ENCODE measurements at places on chromosomes 1 and 21.

GRCh38 chr1:81894867-81895266, 94.1 kb downstream of the ADGRL2 start:
- DNase-seq, result no peak

DNA sequence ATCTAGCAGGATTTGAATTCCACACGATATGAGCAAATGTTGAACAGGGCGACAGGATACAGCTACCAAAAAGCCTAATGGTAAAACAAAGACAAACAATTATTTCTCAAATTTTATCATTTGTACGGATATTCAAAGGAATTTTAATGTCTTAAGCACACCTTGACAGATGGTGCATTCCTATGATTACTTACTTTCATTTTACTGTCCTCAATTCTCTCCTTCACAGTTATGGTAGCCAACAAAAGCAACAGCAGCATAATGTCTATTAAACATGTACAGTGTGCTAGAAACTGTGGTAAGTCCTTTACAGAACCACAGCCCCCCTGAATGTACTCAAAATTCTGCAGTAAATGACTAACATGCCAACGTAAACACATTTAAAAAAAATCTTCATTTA, 365.8 kb downstream of the SMYD3 start:
- no peak for DNase-seq

- no peak for DNase-seq
Measured at GRCh38 chr21:17466166-17466565, 46.7 kb upstream of the CXADR start.

- no peak for DNase-seq
Measured at GRCh38 chr1:202665417-202665816, 44.8 kb downstream of the SYT2 start.

DNA sequence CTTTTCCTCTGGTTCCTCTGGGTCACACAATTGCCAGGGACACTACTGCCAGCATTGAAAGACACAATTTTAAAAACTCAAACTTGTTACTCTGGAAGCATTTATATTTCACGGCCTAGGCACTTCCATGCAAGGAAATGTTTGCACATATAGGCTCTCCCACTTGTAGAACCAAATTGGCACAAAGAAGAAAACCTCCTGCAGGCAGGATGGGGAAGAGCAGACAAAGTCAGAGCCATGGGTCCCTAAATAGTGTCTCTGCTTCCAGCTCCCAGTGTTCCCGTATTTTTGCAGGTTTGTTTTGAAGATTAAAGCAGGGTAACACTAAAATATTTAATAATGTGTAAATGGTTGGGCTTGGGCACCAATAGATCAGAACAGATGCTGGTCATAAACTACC, 19.0 kb upstream of the ADGRL2 start:
- no peak for DNase-seq

GRCh38 chr1:177490786-177491185, 320.0 kb downstream of the BRINP2 start:
- no peak for DNase-seq

GRCh38 chr21:35266546-35266945, 217.4 kb upstream of the RUNX1 start:
- DNase-seq, result no peak

- no peak for DNase-seq
Measured at GRCh38 chr1:156124557-156125483, 10.3 kb downstream of the LMNA start.

GRCh38 chr1:59355361-59355760, 58.5 kb downstream of the FGGY start:
- DNase-seq, result no peak

DNA sequence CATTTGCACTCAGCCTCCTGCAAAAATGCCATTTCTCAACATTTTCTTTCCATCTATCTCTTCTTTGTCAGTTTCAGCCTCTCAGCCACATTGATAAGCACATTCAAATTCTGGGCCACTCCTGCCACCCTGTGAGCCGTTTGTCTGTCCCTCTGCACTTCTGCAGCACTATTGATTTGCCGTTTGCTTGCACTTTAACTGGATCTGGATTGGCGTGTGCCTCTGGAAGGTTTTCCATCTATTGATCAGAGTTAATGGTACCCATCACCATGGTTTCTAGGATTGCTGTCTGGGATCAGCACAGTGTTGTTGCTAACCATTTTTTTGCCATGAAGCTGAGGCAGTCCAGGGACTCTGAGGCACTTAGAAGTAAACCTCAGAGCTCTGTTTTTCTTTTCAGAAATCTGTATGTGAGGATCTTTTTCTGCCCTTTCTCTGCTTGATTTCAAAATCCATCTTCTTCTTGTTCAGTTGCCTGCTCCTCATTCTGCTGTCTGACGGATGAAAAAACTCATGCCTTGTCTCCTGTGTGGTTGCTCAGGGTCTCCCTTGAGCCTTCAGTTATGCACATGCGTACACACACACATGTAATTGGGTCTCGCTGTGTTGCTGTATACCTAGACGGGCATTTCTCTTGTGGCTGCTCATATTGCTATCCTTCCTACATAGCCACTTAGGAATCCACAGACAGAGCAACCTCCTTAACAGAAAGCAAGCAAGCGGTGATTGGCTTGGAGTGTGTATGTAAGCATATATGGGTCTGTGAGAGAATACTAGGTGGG, 67.9 kb downstream of the NOS1AP start:
- no peak for DNase-seq

DNA sequence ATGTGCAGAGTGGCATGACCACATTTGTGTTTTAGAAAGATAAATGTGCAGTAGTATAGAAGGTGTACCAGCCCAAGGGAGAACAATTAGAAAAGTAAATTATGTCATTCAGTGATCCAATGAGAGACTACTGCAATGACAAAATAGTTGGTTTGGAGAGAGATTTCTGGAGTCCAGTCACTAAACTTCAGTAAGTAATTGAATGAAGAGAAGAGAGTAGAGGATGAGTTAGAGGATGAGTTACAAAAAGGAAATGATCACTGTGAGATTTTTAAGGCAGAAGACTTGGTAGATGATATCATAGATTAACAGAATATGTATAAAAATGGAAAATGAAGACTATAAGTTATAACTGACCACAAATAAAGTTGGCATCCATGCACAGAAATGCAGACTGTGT, 8.4 kb downstream of the CR2 start:
- no peak for DNase-seq

DNA sequence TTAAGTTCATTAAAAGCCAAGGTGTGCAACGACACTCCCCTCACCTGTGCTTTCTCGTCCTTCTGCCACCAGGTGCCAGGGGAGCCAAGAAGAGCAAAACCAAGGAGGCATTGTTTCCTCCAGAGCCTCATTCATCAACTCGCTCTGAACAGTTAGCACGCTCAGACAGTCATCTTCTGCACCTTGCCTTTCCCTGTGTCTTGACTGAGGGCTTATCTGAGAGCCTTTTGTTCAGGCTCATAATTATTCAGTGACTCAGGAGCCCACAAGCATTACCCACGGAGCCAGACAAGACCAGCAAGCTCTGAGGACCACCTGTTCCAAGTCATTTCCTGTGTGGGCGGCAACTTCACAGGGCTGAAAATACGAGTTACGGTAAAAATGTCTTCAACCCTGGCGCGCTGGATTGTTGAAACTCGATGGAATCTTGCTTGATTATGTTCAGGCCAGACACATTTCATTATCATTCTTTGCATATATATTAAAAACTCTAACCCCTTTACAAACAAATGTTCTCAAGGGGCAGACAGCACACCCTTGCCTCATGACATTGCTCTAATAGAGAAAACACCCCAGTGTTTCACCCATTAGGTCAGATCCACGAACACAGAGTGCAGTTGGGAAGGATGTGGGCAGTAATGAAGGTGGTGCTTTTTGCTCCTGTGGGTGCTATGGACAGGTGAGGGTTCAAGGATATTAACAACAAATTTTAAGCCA, 89.7 kb upstream of the RUNX1 start:
- peak; percentile 51 for DNase-seq

GRCh38 chr1:25944986-25945385, 38.8 kb upstream of the STMN1 start:
- DNase-seq, result no peak

DNA sequence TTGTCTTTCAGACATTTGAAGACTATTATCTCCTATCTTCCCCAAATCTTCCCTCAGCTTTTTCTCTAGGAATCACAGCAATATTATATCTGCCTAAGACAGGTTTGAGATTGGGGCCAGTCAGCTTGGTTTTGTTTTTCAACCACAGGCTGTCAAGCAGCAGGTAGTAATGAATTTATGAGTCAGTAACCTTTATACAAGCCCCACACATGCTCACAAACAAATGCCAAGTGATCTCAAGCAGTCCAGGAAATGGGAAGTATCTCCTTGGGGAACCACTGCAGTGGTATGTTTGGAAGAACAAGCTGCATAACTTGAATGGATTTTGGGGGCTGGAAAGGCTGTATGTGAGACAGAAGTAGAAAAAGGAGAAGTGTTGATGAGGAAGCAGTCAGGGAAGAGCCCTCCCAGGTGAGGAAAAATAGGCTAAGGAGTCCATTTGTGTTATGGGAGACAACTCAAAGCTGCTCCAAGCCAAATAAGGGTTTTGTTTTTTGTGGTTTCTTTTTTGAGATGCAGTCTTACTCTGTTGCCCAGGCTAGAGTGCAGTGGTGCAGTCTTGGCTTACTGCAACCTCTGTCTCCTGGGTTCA, 2.1 kb downstream of the DHDDS start:
- no peak for DNase-seq

DNA sequence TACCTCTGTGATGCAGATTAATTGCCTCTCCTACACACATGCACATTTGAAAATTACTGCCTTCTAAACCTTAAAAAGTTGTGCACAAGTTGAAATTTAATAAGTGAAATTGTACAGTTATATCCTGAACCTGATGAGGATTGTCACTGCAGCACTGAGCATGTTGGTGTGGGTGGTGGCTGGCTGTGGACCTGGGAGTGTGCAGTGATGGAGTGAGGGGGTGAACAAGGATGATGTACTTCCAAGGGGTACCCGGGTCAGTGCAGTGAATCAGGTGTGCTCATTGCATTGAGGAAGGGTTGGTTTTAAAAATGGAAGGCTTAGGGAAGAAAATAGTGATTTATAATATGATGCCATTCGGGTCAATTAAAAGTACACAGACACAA, 24.1 kb downstream of the DIP2A start:
- DNase-seq, result no peak

GRCh38 chr1:62676611-62677356, 11.4 kb downstream of the DOCK7 start:
- DNase-seq, result no peak

- DNase-seq, result no peak
Measured at GRCh38 chr1:55337801-55338447, 122.8 kb upstream of the USP24 start.
